ENCODE measurements at places on chromosomes 7 and 10.
A peak's percentile ranks its signal among the peaks of the same experiment; 100 is the strongest.

GRCh38 chr7:131869169-131869844, 312.9 kb upstream of the PODXL start:
- DNase-seq: no peak

GRCh38 chr7:17719998-17720397, 220.3 kb downstream of the SNX13 start:
- no peak for DNase-seq

GRCh38 chr10:119297207-119297968, 90.0 kb downstream of the GRK5 start:
- DNase-seq: no peak

DNA sequence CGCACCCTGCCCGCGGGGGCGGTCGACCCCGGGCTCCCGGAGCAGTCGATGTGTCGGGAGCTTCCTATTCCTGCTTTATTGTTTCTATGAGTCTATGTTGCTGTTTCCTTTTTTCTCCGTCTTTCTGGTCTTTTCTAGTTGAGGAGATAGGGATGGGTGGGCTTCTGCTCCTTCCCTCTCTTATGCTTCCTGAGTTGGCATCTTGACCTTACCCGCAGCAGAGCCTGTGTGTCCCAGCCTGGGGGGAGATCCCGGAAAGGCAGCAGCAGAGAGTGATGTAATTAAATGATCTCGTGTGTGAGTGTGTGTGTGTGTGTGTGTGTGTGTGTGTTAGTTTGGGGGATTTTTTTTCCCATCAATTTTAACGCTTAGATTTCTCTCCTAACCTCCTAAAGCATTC, 486 bp upstream of the SORCS1 start:
- no peak for DNase-seq

- DNase-seq: no peak
Measured at GRCh38 chr10:71236822-71237682, 24.7 kb downstream of the UNC5B start.

- no peak for DNase-seq
Measured at GRCh38 chr10:72034761-72035160, 53.6 kb downstream of the SPOCK2 start.

- DNase-seq: no peak
Measured at GRCh38 chr10:31687663-31688482, 240.8 kb downstream of the ARHGAP12 start.

DNA sequence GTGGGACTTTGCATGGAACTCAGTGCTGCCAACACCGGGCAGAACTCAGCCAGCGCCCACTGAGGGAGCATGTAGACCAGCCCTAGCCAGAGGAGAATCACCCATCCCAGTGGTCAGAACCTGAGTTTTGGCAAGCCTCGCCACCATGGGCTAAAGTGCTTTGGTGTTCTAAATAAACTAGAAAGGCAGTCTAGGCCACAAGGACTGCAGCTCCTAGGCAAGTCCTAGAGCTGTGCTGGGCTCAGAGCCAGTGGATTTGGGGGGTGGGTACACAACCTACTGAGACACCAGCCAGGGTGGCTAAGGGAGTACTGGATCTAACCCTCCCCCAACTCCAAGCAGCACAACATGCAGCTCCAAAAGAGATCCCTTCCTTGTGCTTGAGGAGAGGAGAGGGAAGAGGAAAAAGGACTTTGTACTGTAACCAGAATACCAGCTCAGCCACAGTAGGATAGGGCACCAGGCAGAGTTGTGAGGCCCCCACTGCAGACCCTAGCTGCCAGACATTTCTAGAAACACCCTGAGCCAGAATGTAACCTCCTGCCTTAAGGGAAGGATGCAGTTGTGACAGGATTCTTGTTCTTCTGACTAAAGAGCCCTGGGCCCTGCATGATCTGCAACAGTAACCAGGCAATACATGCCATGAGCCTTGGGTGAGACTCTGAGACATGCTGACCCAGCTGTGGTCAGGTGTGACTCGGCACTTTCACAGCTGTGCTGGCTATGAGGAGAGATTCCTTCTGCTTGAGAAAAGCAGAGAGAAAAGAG, 24.4 kb downstream of the GSDME start:
- DNase-seq: no peak

- peak; percentile 69 for DNase-seq
Measured at GRCh38 chr10:103772096-103772845, 83.1 kb downstream of the SH3PXD2A start.

DNA sequence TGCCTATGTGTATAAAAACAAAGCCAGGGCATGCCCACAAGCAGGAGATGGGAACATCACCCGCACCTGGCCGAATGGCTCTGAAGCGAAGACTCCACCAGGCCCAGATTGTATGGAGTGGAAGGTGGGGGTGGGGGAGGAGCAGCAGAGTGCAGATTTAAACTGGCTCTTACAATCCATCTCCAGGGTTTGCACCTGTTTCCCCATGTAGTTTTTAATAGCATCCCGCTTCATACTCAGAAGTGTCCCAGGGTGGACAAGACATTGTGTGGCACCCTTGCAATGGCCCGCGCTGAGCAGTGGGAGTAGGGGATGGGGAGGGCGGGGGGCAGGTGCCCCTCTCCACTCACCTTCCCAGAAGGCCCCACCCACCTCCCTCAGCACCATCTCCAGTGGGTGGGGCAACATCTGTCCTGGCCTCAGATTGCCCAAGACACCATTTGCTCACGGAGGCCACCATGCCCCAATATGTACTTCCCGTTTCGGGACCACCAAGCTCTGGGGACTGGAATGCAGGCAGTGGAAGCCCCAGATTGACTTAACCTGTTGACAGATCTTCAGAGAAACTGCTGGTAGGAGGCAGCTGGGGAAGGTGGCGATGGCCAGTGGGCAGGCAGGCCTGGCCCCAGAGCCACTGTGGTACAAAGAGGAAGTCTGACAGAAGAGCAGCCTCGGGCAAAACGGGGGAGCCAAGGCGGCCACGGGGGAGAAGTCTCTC, 23.0 kb downstream of the VSIR start:
- no peak for DNase-seq

DNA sequence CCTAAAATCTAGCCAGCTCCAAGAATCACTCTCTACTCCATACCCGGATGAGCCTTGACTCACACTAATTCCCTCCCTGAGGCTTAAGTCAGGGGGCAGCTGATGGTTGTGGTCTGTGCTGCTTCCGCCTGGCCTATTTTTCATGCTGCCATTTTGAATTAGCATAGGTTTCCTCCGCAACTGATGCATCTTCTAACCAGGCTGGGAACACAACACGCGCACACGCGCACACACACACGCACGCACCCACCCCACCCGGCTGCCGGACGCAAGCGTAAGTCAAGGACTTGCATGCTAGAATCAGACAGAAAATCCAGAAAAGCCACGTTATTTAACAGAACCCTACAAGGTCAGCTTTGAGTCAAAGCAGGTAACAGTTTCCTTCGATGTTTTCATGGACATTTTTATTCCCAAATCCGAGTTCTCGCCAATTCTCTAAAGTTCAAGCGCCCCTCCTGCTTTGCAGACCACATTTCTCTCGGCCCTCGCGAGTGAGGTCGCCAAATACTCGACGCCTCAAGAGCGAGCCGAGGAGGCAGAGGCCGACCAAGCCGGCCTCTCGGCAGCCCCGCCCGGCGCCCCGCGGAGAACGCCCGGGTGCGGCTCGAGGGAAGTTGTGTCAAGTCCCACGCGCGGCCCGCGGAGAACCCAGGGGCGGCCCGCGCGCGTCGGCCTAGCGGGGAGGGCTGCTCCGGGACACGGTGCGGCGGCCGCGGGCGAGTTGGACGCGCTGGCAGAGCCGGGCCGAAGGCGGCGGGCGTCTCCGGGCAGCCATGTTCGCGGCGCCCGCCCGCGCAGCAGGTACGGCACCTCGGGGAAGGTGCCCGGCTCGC, 961 bp downstream of the SCRN1 start:
- peak; percentile 83 for DNase-seq

DNA sequence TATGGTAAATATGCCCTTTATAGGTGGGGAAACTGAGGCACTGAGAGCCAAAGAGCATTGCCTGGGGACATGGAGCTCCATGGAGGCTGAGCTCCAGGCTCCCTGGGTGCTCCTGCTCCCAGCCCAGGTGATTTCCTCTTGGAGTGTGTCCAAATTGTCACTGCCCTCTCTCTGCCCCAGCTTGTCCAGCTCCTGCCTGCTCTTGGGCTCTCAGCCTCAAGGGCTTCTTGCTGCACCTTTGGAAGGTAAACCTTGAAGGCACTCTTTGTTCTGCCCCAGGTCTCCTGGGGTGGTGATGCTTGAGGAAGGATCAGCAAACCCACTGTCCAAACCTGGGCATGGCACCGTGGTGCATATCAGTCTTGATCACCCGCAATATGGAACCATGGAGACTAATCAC, 166.1 kb downstream of the RPS24 start:
- DNase-seq: no peak

- DNase-seq: no peak
Measured at GRCh38 chr7:135790371-135790977, 41.9 kb upstream of the FAM180A start.

DNA sequence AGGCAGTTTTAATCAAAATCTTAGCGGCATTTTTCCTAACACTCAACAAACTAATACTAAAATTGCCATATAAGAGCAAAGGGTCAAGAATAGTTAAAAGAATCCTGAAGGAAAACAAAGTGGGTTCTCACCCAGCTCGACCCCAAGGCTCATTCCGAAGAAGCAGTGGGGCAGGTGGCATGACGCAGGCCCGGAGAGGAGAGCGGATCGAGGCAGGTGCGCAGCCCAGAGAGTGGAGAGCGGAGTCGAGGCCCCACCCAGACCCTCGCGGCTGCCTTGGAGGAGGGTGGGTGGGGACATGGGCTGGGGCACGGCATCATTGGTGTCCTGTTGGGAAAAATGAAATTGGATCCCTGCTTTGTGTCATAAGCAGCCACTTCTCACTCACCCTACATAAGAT, 109.8 kb downstream of the INPP5A start:
- DNase-seq: no peak

GRCh38 chr10:117007080-117007479, 2.1 kb upstream of the SHTN1 start:
- no peak for DNase-seq

DNA sequence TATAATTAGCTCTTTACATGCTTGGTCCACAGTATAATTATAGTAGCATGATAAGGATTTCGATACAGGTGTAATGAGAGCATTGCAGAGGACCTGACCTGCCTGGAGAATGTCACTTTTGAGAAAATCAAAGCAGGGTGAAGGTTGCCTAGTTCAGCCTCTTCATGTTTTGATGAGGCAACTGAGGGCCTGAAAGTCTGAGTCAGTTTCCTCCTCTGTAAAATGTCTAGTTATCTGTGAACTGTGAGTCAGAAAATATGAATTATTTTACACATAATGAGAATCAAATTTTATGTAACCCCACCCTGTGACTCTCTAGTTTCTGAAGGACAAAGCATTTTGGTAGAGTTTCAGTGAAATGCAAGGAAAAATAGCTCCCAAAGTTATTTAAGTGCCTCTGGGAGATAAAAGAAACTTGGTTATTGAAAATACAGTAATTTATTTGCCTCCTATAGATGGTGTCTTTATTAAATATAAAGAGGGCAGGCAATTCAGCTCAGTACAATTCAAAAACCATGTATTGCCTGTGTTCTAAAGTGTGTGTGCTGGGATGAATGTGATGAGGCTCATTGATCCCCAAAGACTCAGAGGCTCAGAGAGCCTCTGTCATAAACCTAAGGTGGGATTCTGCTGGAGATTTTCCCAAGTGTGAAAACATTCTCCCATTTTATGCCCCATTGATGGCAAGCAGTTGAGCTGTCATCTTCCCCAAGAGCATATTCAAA, 37.3 kb upstream of the SAMD9L start:
- DNase-seq: no peak

GRCh38 chr7:148838905-148839304, 45.2 kb downstream of the EZH2 start:
- no peak for DNase-seq

DNA sequence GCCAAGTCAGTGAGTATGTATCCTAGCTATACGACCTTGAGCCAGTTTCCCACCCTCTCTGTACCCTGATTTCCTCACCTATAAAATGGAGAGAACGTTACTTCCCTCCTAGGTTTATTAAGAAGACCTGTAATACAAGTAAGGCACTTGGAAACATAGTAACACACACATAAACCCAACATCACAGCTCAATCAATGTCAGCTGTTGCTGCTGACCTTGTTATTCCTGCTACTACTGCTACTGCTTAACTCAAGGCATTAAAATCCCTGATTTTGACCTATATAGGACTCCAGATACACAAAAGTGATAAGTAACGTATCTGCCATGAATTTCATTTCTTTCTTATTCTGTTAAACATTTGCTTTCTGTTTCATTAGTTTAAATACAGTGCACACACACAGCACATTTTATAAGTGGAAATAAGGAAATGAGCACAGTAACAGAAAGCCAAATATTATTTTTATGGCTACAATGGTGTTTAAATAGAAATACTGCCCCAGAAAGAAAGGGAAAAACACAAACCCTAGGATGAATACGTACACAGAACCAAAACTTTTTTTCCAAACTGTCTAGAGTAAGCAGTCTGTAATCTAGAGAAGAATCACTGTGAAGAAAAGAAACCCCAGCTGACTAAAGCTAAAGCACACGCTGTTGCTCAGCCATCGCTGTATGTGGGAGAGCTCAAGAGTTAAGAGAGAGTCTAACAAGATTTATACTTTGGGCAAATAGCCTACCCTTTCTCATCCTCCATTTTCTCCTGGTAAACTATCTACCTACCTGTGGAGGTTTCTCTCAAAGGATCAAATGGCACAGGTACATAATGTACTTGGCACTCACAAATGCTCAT, 19.0 kb downstream of the NAPEPLD start:
- DNase-seq: no peak

GRCh38 chr10:70604106-70604505, 1.6 kb upstream of the PRF1 start:
- DNase-seq: no peak

GRCh38 chr10:101135141-101136006, 4.3 kb downstream of the TLX1 start:
- DNase-seq: no peak

- no peak for DNase-seq
Measured at GRCh38 chr10:102658802-102659201, 14.5 kb downstream of the TRIM8 start.

- peak; percentile 45 for DNase-seq
Measured at GRCh38 chr7:129950191-129950932, 2.4 kb downstream of the UBE2H start.

DNA sequence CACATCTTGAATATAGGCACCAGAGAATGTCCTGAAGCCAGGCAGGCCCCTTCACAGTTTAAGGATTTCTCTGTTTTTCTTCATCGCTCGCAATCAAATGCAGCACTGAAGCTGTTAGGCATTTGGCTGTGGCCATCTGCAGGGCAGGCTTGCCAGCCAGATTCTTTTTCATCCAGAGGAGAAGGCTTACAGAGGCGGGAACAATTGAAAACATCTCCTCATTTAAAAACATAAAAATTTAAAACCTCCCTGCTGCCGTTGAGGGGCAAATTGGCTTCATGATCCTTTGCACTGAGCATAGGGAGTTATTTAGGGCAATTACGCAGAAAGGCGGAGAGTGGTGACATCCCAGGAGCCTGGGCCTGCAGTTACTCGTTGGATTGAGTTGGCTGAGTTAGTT, 500.0 kb downstream of the TYW1 start:
- peak; percentile 4 for DNase-seq
